ENCODE measurements at places on chromosomes 6 and 20.

GRCh38 chr6:145225500-145225899, 509.8 kb downstream of the EPM2A start:
- DNase-seq = no peak

DNA sequence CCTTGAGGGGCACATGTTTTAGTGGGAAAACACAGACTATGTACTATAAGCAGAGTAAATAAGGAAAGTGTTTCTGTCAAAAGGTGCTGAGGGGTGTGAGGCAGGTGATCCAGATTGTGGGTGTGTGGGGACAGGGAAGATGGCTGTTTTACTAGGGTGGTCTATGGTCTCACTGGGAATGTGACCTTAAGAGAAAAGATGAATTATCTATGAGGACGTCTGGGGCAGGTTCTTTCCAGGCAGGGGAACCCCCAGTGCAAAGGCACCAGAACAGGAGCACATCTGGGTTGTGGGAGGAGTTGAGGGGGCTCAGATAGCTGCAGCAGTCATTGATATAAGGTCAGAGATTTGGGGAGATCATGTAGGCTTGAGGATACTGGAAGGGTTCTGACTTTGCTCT, 18.2 kb upstream of the POLR1H start:
- DNase-seq = no peak

DNA sequence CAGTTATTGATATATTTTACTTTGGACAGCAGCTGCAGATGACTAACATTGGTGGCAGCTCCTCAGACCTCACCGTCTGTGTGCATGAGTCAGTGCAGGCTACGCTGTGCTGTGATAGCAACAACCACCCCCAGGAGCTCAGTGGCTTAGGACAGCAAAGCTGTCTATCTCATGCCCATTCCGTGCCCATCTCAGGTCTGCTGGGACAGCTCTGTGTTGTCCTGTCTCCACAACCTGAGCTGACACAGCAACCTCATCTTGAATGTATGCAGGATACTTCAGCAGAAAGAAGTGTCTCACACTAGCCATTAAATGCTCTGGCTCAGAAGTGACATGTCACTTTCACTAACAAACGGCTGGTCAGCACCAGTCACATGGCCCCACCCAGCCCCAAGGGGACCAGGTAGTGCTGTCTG, 47.7 kb downstream of the BANF2 start:
- peak; percentile 86 for DNase-seq

- DNase-seq = no peak
These were observed 354.5 kb upstream of the SYNCRIP start for GRCh38 chr6:85997206-85997605.

- DNase-seq = no peak
These were observed 512.6 kb upstream of the SLC35B3 start for GRCh38 chr6:8947900-8948299.

GRCh38 chr6:20954315-20954714, 420.1 kb downstream of the CDKAL1 start:
- DNase-seq = no peak

DNA sequence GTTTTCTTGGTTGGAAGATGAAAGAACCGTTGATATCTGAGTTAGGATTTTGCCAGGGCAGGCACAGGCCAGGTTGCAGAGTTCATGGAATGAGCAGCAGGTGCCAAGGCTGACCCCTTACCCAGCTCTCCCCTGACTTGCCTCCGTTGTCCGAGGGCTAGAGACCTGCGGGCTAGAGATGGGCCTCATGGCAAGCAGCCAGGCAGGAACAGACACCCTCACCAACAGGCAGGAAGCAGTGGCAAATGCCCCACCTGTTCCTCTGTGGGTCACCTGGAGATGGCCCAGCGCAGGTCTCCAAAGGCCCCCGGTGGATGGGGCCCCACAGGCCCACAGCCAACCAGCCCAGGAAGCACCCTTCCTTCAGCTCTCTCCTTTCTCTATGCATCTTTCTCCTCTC, 186.7 kb upstream of the PMEPA1 start:
- DNase-seq = no peak

DNA sequence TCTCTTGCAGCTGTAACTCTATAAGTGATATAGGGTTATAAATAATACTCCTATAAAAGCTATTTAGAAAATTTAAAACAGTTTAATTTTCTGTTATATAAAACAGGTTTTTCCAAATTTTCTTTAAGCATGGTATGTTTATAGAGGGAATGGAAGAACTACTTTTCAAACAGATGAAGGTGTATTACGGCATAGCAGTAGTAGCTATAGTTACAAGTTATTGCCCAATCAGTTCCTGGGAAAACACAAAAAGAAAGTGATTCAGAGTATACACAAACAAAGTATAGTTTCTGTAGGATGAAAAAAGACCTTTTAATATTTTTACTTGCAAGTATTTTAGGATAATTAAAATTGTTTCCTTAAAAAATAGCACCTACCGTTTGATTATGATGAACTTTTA, 9.8 kb downstream of the SLC17A5 start:
- DNase-seq = no peak

DNA sequence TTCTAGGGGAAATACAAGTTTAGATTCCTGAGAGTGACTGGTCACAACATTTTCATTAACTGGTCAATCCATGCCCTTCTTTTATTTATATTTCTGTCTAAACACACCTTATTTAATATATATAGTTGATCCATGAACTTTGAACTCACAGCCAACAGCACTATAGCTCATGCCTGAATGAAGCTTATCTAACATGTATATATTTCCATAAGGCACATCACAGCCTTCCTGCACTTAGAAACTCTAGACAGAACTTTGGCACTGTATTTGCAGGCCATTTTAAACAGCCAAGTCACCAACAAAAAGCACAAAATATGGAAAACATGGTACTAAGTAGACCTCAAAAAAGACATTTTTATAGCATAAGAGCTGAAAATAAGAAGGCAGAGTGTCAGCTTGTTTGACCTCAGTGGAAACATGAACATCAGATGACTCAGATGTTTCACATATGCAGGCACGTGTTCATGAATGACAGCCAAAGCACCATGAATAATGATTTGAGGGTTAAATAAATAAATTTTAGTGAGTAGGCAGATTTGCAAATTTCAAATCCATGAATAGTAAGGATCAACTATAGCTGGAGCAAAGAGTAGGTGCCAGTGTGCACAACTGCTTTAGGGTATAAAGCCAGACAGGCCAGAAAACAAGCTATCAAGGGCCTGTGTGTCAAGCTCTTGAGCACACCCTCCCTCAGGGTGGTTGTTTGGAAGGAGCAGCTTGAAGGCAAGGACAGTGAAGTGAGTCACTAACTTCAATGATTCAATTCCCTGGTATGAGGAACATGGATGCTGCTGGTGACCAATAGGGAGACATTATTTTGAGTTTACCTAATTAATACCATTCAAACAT, 88.9 kb upstream of the NT5E start:
- DNase-seq = peak; percentile 98

DNA sequence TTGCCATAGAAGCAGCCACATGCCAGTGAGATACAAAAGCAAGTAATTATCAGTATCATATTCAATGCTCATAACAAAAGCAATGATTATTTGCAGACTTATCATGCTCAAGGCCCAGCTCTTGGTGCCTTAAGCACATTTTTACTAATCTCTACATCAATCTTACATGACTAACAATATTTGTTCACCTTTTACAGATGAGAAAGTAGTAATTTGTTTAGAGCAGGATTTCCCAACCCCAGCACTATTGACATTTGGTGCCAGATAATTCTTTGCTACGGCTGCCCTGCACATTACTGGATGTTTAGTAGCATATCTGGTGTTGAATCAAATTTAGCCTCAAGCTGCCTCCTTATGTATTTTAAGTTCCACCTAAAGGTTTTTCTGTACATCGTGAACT, 19.0 kb upstream of the DOK5 start:
- DNase-seq = no peak

- DNase-seq = no peak
These were observed 51.9 kb upstream of the MRPS10 start for GRCh38 chr6:42269553-42269952.

DNA sequence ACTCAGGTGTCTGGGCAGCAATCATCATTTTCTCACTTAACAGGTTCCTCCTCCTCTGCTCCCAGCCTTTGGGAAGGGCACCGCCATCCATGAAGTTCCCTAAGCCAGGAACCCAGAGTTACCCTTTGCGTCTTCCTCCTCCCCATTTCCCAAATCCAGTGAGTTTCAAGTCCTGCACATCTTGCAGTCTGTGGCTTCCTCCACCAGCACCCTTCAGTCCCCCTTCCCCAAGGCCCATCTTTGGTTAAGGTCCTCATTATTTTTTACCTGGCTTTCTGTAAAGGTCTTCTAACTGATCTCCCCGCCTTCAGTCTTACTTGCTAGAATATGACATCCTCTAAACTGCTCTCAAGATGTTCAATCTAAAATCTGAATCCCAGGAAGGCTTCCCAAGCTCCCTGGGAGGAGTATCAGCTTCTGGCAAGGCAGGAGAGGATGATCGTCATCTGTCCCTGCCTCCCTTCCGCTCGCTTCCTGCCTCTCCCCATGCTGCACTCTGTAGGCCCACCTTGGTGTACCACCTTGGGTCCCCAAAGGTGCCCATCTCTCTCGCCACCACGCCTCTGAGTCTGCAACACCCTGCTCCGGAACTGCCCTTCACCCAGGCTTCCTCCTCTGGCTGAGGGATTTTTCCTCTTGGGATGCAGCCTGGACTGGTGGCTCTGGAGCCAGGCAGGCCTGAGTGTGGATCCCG, 11.4 kb upstream of the DUSP22 start:
- DNase-seq = no peak

DNA sequence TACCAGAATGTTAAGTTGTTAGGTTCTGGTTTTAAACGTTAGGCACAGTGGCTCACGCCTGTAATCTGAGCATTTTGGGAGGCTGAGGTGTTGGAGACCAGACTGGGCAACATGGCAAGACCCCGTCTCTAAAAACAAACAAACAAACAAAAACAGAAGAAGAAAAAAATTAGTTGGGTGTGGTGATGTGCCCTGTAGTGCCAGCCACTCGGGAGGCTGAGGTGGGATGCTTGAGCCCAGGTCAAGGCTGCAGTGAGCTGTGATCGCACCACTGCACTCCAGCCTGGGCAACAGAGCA, 19.4 kb downstream of the NOL4L start:
- no peak for DNase-seq

DNA sequence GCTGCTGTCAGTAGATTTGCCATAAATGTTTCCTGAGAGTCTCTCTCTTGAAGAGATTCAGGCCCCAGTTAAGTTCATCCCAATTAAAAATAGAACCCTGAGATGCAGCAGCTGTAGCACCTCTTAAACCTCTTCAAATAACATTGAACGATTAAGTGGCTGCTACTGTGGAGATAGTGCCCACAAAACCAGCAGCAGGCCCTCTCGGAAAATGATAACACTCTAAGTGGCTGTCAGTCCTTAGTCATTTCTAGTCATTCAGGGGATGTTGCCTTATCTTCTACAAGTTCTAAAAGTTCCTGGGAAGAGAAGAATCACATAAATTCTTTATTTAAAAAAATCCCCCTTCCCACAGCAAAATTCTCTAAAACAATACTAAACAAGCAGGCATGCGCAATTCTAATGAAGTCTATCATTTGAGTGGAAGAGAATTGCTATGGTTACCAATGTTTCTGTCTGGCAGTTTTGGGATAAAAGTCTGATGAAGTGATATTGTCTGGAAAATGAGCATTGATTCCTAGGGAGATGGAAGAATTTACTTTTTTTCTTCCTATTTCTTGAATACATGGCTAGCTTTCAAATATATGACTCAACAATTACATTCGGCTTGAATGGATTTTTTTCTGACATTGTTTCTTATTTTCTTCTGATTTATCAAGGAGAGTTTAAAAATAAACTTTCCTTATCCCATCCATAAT, 131.9 kb downstream of the TRMT11 start:
- DNase-seq = no peak

GRCh38 chr6:15775741-15776140, 112.9 kb upstream of the DTNBP1 start:
- no peak for DNase-seq

DNA sequence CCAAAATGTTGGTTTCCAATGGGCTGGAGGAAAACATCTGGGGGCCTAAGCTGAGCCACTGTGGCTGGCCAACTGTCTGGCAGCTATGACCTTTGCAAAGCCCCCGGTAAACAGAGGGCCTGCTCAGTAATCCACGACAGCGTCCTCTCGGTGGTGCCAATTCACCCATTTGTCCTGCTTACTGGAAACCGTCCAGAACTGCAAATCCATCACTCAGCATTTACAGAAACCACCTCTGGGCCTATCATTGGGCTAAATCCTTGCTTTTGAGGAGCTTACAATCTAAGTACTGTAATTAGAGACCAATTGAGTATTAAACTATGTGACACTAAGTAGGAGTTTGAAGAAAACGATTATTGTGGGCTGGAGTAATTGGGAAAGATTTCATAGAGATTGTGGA, 31.0 kb downstream of the ADAT2 start:
- no peak for DNase-seq

- peak; percentile 29 for DNase-seq
These were observed 4.1 kb downstream of the CNBD2 start for GRCh38 chr20:35972462-35972861.

DNA sequence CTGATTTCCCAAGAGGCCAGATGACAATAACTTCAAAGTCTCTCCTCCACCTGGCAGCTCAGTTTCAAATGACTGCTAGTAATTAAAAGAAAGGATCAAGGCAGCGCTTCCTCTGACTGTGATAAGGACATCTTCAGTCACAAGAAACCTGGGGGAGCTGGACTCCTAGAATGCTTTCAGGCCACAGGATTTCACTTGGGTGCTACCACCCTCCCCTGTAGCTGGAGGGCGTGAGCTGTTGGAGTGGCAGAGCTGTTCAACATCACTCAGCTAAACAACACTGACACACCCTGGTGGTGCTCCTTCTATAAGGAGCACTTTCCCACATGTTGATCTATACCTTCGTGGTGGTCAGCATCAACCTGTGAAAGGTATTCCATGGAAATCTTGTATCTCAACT, 2.2 kb upstream of the CNR1 start:
- DNase-seq = no peak

DNA sequence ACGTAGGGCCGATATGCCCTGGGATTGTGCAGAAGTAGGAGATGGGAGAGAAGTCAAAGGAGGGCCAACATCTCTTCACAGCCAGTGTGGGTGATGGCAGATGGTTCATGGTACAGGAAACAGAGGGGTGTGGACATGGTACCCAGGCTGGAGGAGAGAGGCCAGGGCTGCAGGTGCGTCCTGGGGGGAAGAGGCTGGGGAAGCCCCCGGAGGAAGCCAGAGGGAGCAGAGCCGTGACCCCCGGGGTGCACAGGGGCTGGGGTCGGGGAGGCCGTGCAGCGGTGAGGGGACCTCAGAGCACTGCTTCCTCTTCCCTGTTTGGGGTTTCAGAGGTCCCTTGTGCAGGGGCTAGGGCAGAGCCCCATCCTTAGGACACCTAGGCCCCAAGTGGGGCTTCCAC, 11.2 kb upstream of the ZBTB46 start:
- DNase-seq = no peak

GRCh38 chr6:168996356-168996625, 257.4 kb downstream of the THBS2 start:
- DNase-seq = no peak

DNA sequence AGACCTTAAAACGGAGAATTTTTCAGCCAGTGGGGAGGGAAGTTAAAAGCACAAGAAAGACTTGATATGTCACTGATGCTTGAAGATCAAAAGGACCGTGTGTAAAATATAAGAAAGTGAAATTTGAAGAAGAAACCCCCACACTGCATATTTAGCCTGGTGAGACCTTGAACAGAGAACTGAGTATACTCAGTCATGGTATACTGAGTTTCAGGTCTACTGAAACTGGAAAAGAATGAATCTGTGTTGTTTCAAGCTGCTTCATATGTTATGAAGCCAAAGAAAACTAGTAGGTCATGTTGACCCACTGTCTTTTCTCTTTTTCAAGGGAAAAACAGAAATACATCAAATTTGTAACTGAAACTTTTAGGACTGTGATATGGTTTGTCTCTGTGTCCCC, 443.8 kb upstream of the GJE1 start:
- no peak for DNase-seq
